Left renal cortex interstitium (tissue), 4 donors: ENCODE measurements at places on chromosomes 6 and 20.

DNA sequence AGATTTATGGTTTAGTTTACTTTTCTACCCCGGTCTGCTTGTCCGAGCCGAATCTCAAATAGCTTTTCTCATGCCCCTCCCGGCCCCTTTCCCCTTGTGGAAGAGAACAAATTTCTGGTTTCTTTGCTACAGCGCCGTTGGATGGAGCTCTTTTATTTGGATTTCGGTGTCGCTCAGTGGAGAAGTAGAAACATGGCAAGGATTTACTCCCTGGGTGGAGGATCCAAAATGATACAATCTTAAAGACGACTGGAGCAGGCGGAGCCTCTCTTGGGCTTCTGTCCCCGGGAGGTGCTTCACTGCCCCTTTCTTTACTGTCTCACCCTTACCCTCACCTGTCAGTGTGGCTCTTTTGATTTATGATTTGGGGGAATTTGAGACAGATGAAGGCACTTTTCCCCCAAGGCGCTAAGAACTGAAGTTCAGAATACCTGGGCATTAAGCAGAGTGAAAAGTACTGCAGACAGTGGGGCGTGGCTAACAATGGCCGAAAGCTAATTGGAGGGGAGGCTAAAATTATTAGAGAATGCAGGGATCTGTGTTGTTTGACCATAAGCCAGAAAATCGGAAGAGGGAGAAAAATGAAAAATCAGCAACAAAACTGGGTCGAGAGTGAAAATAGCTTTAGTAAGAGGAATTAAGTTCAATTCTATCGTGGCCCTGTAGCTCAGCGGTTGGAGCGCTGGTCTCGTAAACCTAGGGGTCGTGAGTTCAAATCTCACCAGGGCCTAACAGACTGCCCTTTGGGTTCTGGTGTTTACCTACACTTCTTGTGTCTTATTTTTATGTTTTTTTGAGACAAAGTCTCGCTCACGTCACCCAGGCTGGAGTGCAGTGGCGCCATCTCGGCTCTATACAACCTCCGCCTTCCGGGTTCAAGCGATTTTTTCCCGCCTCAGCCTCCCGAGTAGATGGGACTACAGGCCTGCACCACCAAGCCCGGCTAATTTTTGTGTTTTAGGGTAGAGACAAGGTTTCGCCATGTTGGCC lies 145.1 kb upstream of the ZNF184 start:
- no peak for DNase-seq

GRCh38 chr6:136510299-136510698 lies 39.9 kb downstream of the MAP7 start:
- no peak for DNase-seq

DNA sequence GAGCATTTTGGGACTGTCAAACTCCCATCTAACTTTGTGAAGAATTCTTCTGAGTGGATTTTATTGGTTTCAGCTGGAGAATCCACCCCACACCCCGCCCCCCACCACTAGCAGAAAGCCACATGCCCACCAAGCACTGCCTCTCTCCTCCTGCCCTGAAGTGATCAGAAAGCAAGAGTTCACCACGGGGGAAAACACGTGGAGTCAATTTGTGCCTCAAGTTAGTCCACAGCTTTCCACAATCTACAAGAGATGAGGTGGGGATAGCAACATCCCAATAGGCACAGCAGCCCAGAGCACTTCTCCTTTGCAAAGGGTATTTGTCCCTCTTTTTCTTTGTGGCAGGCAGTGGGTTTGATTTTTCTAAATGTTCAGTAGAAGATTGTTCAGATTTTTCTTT lies 177.3 kb upstream of the NT5E start:
- DNase-seq, result no peak

- DNase-seq, result peak; percentile 43
Observed at GRCh38 chr6:146028252-146028795, 538 bp upstream of the GRM1 start.

- DNase-seq, result peak; percentile 73
Observed at GRCh38 chr6:75934643-75935472, 137.6 kb downstream of the IMPG1 start.

DNA sequence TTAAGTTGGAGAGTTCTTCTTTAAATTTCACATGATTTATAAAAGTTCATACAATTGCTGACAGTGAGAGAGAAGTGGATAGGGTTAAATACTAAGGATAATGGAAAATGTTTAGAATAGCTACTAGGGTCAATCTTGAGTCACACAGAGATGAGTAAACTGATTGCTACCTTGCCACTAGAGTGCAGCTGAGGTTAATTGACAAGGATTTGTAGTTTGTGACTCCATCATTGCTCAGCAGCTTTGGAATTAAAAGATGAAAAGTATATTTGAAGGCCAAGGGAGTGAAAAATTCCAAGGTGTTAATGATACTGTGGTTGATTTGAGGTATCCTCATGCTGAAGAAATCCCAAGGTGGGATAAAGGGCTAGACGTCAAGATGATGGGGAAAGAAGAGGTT lies 524.0 kb downstream of the UTRN start:
- DNase-seq, result no peak

DNA sequence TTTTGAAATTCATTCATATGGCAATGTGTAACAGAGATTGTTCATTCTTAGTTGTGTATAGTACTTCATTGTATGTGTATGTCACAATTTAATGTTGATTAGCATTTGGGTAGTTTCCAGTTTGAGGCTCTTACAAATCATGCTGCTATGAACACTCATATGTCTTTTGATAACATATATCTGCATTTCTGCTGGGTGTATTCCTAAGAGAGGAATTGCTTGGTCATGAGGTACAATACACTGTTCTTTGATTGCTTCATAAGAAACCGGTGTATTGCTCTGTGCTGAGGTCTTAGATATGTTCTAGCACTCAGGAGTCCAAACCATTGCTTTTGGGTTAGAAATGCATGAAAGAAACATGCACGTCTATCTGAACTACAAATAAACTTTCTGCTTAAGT lies 492.9 kb upstream of the JAG1 start:
- DNase-seq, result no peak

GRCh38 chr6:157329829-157330228 lies 6.5 kb upstream of the TMEM242 start:
- no peak for DNase-seq

DNA sequence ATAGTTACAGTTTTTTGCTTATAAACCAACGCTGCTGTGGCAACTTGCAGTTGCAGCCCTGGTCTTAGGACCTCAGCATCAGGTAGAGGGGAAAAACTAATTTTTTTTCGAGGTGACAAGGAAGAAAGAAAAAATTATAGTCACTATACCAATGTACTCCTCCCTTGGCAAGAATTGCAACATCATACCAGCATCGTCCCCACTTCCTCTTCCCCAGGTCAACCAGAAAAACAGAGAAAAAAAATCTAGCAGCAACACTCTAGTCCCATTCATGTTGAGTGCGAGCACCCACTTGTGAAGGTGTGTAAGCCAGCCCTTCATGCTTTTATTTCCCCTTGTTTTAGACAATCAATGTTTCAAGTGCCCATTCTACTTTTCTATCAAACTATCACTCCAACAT lies 13.1 kb upstream of the DCBLD1 start:
- DNase-seq, result no peak

- DNase-seq, result no peak
Observed at GRCh38 chr6:143395699-143396098, 54.8 kb downstream of the ADAT2 start.

DNA sequence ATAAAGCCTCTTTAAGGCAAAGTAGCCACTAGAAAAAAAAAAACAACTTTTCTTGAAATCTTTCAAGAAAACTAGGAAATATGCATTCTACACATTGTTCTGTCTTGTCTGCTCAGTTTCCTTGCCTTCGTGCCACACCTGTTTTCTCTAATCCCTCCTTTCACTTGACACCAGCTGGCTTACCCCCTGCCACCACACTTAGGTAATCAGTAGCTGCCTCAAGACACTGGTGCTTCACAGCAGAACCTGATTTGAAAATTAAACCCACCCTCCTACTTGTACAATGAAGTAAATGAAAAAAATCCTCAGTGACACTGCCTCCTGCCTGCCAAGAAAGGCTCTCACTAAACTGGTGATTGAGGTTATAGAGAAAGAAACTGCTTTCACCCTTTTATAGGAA lies 45.8 kb upstream of the SCML4 start:
- no peak for DNase-seq

- DNase-seq, result no peak
Observed at GRCh38 chr6:40355532-40355931, 231.6 kb downstream of the LRFN2 start.

GRCh38 chr20:40741507-40742106 lies 52.6 kb upstream of the MAFB start:
- no peak for DNase-seq

- DNase-seq, result no peak
Observed at GRCh38 chr20:52972190-52972937, at the start of gene TSHZ2. Gene TSHZ2 (plus strand): TSS chr20:52972358. CDS start chr20:52973294, 936 bp downstream.

- DNase-seq, result no peak
Observed at GRCh38 chr6:17998003-17998402, 10.6 kb upstream of the KIF13A start.

GRCh38 chr6:157763129-157763903 lies 59.7 kb upstream of the SNX9 start:
- DNase-seq, result peak; percentile 62

DNA sequence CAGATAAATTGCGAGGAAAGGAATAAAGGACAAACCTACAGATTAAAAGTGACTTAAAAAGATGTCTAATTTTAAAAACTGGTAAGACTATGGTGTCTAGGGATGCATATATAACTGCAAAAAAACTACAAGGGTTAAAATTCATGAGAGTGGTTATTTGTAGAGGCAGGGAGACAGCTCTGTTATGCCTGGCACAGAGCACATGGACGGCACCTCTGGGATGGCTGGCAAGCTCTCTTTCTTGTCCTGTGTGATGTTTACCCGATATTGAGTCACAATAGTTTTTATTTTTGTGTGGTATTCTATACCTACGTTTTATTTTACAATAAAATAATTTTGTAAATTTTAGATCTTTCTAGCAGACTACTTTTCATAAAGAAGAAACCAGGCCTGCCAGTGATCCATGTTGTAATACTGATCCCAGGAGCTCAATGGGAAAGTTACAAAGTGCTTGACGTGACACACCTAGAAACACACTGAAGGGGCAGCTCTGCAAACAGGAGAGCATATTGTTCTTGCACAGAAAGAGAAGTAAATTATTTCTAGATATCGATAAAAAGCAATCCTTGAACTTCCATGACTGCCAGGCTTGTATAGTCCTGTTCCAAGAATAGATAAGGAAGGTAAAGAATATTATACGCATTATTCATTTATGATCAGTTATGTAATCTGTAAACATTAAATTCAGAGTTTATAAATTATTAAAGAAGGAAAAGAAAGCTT lies 290.0 kb downstream of the PTPRK start:
- no peak for DNase-seq
